ENCODE measurements at places on chromosomes 4 and X.

GRCh38 chr4:8188743-8189550, 10.1 kb upstream of the SH3TC1 start:
- no peak for DNase-seq

- DNase-seq = no peak
Measured at GRCh38 chr4:74108457-74109115, 9.6 kb upstream of the CXCL2 start.

- no peak for DNase-seq
Measured at GRCh38 chr4:18020145-18020670, 1.3 kb downstream of the LCORL start.

DNA sequence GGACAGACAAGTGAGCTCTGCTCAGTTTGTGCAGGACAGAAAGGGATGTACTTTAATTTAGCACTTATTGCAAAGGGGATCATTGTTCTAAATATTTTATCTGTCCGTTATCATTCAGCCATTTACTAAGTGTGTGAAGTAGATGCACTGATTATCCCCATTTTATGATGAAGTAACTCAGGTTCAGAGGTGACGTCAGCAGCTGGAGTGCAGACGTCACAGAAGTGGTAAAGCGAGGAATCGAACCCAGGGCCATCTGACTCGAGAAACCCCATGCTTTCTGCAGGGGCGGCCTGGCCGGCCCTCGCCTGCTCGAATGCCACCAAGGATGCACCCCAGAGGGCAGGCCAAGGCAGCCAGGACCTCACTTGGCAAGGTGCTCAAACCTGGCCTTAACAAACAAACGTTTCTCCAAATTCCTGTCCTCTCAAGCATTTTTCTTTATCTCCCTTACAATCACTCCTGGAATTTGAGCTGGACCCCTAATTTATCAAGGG, 75.0 kb downstream of the DCTD start:
- DNase-seq = no peak

DNA sequence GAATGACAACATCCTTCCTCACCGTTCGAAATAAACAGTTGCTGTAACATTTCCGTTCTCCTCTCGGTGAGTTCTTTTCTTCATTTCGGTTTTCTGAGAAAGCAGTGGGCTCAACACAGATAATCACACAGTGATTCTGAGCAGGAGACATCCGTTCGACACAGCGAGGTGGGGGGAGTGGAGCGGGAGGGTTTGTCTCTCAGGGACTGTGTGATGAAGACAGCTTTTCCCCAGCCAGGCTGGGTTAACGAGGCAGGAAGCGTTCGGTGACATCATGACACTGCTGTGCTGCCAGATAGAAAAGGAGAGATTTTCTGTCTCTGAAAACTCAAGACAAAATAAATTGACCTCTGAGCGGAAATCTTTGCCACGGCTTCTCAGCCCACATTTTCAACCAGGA, 119.3 kb downstream of the CRLF2 start:
- peak; percentile 12 for DNase-seq

DNA sequence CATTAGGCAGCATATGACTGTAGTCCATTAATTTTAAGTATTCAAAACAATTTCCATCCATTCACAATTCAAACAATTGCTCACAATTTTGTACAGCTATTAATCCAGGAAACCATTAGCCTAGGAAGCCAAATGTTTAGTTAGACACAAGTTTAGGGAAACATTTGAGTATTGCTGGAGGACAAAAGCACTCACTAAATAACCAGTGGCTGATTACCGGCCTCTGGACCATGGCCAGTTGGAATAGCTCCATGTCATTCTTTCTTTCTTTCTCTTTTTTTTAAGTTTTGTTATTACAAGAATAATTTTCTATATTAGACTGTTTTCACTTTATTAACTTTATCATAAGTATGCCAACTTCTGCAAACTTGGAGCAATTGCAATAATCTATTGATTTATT, 31.3 kb downstream of the TRIML2 start:
- DNase-seq = no peak

- no peak for DNase-seq
Measured at GRCh38 chr4:7330031-7330596, 104.6 kb downstream of the PSAPL1 start.

- DNase-seq = no peak
Measured at GRCh38 chr4:38567457-38567856, 96.5 kb upstream of the KLF3 start.

DNA sequence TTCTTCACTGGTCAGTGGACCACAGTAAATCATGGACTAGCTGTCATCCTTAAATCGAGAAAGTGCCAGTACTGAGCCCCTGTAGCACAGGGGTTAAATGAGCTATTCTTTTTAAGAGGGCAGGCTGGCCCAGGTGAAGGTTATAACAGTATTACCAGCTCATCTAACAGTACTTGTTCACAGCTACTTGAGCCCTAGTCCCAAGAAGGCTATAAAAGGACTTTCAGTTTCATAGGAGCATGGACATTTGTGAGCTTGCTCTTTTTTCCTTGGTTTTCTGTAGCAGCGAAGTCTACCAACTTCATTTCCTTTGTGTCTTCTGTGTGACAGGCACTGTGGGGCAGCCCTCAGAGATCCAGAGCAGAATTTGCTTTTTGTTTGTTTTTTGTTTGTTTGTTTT, 61.0 kb downstream of the ARX start:
- no peak for DNase-seq

GRCh38 chr4:73170518-73171198, 87.9 kb downstream of the ANKRD17 start:
- no peak for DNase-seq

GRCh38 chrX:110180928-110181310, 137.0 kb downstream of the AMMECR1 start:
- no peak for DNase-seq

DNA sequence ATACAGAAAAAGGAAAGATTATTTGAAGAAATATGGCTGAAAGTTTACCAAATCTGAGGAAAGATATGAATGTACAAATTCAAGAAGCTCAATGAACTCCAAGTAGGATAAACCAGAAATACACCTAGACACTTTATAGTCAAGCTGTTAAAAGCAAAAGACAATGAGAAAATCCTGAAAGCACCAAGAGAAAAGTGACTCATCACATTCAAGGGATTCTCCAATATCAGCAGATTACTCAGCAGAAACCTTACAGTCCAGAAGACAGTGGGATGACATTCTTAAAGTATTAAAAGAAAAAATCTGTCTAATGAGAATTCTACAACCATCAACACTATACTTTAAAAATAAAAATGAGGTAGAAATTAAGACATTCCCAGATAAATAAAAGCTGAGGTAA, 223.8 kb upstream of the ZCCHC13 start:
- DNase-seq = no peak

DNA sequence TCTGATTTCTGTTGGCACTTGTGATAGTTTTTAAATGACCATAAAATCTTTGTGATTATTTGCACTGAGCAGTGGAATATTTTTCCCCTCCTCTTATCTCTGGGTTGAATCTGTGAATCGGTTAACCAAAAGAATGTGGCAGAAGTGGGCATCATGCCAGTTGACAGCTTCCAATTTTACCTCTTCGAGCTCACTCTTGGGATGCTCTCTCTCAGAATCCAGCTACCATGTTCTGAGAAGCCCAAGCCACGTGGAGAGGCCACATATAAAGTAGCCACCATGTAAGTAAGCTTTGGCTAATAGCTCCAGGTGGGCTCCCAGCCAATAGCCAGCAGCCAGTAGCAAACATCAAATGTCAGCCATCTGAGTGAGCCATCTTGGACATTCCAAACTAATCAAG, 12.9 kb upstream of the WDR19 start:
- DNase-seq = no peak

GRCh38 chrX:4315891-4316290, 602.4 kb upstream of the PRKX start:
- no peak for DNase-seq

DNA sequence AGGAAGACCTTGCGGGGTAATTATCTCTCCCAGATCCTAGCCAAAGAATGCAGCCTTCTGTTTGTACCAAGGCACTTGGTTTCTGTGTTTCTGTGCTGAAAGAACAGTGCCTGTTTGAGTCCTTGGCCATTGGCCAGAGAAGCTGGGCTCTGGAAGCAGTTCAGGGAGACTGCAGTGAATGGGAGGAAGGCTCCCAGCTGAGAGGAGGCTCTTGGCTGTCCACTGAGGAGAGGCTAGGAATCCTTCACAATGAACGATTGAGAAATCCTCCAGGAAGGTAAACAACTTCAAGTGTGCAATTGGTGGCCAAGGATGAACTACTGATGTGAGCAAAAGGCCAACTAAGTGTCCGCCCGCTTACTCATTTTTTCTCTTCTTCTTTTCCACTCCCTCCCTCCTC, 61.3 kb downstream of the HS3ST1 start:
- DNase-seq = no peak

GRCh38 chr4:165814256-165815020, 58.6 kb upstream of the TLL1 start:
- DNase-seq = no peak

DNA sequence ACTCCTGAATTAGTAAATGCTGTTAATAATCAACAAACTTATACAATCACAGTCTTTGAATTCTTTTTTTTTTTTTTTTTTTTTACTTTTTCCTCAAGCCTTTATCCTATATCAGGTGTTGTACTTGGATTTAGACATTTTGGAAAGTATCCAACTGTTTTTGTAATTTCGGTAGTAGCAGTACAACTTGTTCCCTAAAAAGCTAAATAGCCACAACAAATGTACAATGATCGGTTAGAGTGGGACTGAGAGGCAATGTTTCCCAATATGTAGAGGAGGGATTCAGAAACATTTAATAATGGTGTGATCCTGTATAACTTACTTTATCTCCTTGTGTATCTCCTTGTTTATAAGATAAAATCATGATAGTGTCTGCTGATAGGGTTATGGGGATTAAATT, 343.1 kb downstream of the GRID2 start:
- no peak for DNase-seq

DNA sequence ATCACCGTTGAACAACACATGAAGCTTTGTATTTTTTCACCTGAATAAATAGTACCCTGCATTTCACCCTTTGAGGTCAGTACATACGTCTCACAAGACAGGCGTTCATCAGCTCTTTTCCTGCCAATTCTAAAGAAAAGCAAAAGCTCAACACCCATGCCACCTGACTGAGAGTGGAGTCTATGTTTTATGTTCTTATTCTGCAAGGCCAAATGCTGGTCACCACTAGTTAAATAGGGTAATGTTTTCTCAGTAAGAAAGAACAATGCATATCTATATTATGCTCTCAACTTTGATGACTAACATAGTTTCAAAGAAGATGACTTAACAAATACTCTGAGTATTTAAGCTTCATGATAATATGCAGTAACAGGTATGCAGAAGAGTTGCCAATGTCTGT, 336.3 kb upstream of the BMP3 start:
- DNase-seq = no peak

- DNase-seq = no peak
Measured at GRCh38 chrX:99603091-99603814, 806.8 kb downstream of the PCDH19 start.
